Fibroblast of skin of left biceps (primary cell): ENCODE measurements at places on chromosomes 7 and 10.

DNA sequence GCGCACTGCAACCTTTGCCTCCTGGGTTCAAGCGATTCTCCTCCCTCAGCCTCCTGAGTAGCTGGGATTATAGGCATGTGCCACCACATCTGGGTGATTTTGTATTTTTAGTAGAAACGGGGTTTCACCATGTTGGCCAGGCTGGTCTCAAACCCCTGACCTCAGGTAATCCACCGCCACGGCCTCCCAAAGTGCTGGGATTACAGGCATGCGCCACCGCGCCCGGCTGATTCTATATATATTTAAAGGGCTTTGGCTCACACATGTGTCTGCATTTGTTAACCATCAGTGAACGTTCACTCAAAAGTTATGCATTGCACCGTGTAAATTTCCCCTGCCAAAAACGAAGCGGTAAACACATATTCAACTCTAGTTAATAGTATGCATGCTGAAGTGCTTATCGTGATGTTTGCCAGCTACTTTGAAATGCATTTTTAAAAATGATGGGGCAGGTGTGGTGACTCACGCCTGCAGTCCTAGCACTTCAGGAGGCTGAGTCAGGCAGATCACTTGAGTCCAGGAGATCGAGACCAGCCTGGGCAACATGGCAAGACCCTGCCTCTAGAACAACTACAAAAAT is 17.7 kb upstream of the WIPI2 start:
- DNase-seq, result no peak

- DNase-seq, result no peak
Measured at GRCh38 chr7:12504149-12504548, 66.4 kb upstream of the SCIN start.

DNA sequence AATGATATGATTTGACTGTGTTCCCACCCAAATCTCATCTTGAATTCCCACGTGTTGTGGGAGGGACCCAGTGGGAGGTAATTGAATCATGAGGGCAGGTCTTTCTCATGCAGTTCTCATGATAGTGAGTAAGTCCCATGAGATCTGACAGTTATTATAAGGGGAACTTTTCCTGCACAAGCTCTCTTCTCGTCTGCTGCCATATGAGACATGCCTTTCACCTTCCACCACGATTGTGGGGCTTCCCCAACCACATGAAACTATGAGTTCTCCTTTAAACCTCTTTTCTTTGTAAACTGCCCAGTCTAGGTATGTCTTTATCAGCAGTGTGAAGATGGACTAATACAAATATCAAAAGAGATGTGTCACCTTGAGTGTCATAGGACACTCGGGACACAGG is 502.7 kb upstream of the PODXL start:
- DNase-seq, result no peak

GRCh38 chr7:22397981-22398380 is 41.0 kb upstream of the RAPGEF5 start:
- no peak for DNase-seq

DNA sequence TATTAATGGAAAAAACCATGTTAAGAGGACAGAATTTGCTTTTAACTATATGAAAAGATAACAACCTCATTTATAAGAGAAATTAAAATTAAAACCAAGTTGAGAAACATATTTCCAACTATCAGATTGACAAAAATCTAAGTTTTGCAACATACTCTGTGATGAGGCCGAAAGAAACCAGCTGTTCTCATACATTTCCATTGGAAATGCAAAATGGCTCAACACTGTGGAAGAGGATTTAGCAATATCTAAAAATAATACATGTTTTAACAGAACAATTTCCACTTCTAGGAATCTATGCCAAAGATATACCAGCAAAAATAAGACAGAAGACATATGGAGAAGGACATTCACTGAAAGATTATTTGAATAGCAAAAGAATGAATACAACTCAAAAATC is 268.8 kb downstream of the DYNC1I1 start:
- no peak for DNase-seq
